Astrocyte (in vitro differentiated cells and primary cell): ENCODE measurements at places on chromosomes 12 and 14. TPM values are rescaled to one million over a fixed set of nuclear protein-coding genes. Genes with fewer than 3 reads are reported as not detected.

The ART4 gene
- not detected in 2 replicates for total RNA-seq

The RDH5 gene
- 1.4 and 2.1 TPM in 2 replicates for total RNA-seq

The CIDEB gene
- total RNA-seq: not detected in 2 replicates

The IRAK3 gene
- 0.05 and 0.10 TPM in 2 replicates for total RNA-seq

- H3K36me3 ChIP-seq: no peaks in the 10 kb centered on the region
- no peaks in the 10 kb centered on the region for H3K4me1 ChIP-seq
- peaks cover 16% of the 10 kb centered on the region for H3K27me3 ChIP-seq
- peak; percentile 32 for DNase-seq
- no peak overlapping the region for H3K27ac ChIP-seq
- H3K4me3 ChIP-seq: no peak overlapping the region
These were observed 50.0 kb upstream of the STON2 start for GRCh38 chr14:81450100-81450531.

- H3K36me3 ChIP-seq: peaks cover 63% of the 10 kb centered on the region
- no peaks in the 10 kb centered on the region for H3K27me3 ChIP-seq
- DNase-seq: no peak
- no peak overlapping the region for H3K4me3 ChIP-seq
These were observed 12.4 kb downstream of the EIF2B1 start for GRCh38 chr12:123621101-123621500.

DNA sequence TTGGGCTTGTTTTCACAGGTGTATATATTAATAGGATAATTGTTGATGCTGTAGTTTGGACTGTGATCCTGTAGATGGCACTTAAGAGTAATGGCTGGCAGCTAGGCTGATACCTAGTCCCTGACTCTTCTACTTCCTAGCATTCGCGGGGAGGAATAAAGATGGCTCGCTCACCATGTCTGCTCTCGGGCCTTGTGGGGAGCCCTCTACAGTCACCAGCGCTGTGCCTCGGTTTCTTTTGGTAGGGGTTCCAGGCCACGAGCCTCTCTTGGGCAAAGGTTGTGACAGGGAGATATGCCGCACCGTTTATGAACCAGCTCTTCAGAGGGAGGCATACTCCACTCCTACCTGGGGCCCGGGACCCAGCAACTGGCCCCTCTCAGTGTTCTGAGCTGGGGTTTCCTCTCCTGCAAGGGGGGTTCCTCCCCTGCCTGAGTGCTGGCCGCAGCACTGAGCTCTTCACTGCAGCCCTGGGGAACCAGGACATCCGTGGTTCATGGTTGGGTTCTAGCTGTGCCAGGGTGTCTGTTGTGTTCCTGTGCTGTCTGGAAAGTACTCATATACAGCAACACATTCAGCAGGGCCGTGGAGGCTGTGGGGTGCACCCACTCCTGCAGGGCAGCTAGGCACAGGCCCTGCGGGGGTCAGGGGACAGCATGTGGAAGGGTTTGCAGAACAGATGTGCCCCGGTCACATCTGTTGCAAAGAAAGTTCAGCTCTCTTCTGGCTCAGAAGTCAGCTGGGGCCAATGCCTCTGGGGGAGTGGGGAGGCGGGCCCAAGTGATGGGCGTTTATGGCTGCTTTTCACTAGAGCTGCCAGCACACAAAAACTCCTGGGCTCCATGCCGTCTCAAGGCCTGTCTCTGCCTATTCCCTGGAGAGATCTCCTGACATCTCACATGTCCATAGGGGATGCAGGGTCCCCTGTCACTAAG lies 147.9 kb downstream of the PPFIA2 start:
- H3K27ac ChIP-seq: no peak overlapping the region
- no peaks in the 10 kb centered on the region for H3K4me1 ChIP-seq
- no peak for DNase-seq
- H3K36me3 ChIP-seq: no peaks in the 10 kb centered on the region

DNA sequence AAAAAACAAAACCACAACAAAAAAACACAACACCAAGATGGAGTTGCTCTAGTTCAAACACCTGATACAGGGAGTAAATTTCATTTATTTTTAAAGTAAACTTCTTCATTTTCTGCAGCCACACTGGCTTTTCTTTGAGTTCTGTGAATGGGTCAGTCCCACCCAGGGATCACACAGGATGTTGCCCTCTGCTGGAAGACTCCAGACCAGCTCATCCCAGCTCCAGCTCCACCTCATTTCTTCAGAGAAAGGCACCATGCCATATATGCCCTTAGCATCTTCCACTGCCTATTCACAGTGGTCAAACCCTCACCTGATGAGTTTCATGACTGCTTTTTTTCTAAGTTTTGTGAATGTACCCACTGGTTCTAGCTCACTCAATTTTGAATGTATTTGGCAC lies 8.0 kb downstream of the GLIPR1 start:
- H3K27me3 ChIP-seq: no peaks in the 10 kb centered on the region
- H3K27ac ChIP-seq: peak overlapping the region; percentile 58
- H3K36me3 ChIP-seq: peaks cover 46% of the 10 kb centered on the region
- DNase-seq: peak; percentile 29
- H3K4me3 ChIP-seq: no peak overlapping the region
- peaks cover 50% of the 10 kb centered on the region for H3K4me1 ChIP-seq

DNA sequence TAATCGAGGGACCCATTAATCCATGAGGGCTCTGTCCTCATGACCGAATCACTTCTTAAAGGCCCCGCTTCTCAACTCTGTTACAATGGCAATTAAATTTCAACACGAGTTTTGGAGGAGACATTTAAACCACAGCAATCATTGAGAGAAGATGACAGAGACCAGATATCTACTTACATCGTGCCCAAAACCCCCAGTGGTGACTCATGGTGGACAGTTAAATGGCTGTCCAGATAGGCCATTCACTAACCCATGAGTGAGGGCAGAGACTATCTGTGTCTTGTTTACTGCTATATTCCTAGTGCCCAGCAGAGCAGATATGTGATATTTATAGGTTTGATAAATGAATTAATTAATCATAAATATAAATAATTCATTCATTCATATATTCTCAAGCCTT lies 20.0 kb upstream of the FLVCR2 start:
- no peak for DNase-seq
- no peak overlapping the region for H3K4me3 ChIP-seq
- H3K4me1 ChIP-seq: no peaks in the 10 kb centered on the region

GRCh38 chr14:33704481-33704880 lies 246.4 kb downstream of the EGLN3 start:
- H3K36me3 ChIP-seq: no peaks in the 10 kb centered on the region
- no peak overlapping the region for H3K4me3 ChIP-seq
- DNase-seq: no peak

- DNase-seq: no peak
- H3K4me3 ChIP-seq: no peak overlapping the region
- H3K4me1 ChIP-seq: no peaks in the 10 kb centered on the region
- no peaks in the 10 kb centered on the region for H3K36me3 ChIP-seq
- no peak overlapping the region for H3K27ac ChIP-seq
- H3K27me3 ChIP-seq: no peaks in the 10 kb centered on the region
These were observed 483.3 kb downstream of the ZFP36L1 start for GRCh38 chr14:68309616-68310015.
